ENCODE measurements at places on chromosomes 2 and 18.

DNA sequence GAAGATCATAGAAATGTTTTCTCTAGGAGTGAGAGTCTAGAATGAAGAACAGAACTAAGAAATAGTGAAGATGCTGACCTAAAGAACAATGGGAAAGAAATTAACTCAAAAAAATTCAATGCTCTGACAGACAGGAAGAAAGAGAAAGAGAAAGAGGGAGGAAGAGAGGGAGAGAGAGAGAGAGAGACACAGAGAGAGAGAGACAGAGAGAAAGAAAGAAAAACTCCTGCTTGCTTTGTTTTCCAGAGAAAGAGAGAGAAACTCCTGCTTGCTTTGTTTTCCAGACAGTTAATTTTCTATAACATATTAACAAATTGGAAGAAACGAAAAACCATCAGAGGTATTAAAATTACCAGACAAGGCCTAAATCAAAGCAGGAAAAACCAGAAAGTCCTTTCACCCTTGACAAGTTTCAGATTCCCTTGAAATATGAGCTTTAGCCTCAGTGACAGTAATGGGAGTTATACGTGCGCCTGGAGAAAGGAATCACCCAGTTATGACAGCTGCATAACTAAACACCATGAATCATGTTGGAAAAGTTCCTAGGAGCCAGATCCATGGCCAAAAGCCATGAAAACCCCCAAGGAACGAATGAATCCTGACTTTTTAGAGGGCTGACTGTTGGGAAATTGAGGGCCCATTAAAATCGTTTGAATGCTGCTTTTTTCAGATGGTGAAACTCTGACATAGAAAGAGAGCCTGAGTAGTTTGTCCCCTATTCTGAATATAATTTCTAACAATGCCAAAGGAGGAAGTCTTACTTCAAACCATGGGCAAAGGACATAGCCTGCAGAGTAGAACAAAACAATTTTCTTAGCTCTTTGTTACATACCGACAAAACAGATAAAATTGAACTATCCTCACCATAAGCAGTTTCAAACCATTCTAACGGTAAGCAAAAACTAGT is 228.6 kb upstream of the CHST9 start:
- no peaks in the 10 kb centered on the region for H3K4me1 ChIP-seq
- no peaks in the 10 kb centered on the region for H3K27me3 ChIP-seq
- H3K27ac ChIP-seq = no peak overlapping the region
- no peak overlapping the region for H3K4me3 ChIP-seq
- no peak for DNase-seq

DNA sequence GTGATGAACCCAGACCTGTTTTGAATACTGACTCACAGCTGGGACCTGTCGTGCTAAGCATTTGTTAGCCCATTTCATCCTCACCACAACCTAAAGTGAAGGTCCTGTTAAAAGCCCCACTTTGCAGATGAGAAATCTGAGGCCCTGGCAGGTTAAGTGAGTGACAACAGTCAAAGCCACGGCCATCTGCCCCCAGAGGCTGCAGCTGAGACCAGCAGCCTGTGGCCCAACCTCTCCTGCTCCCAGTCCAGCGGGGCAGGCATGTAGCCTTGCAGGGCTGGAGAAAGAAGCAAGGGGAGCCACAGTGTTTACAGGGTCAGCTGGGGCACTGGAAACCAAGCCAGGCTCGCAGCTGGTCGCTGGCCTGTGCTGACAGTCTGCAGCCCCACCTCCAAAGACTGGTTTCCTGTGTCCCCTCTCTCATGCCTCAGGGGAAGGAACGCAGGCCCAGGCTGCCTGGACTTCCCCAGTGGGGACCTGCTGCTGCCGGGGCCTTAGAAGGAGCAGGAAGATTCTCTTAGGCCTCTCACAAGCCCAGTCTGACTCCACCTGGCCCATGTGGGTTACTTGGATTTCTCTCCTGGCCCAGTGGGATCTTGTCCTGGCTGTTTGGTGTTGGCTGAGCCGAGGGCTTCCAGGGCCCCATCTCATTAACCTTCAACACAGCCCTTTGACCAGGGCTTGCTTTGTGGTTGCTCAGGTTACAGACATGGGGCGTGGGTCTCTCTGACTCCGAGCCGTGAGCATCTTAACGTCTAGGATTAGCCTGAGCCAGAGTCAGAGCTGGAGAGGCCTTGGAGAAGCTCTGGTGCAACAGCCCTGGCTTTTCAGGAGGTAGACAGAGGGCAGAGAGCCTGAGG is 1.7 kb downstream of the INPP5D start:
- peaks cover 39% of the 10 kb centered on the region for H3K36me3 ChIP-seq
- peak; percentile 23 for DNase-seq
- H3K27ac ChIP-seq = peak overlapping the region; percentile 88

GRCh38 chr2:37919631-37920032 is 5.5 kb upstream of the RMDN2 start:
- no peak overlapping the region for H3K27ac ChIP-seq
- no peak overlapping the region for H3K4me3 ChIP-seq
- H3K4me1 ChIP-seq = peaks cover 3% of the 10 kb centered on the region
- H3K27me3 ChIP-seq = peaks cover 51% of the 10 kb centered on the region

DNA sequence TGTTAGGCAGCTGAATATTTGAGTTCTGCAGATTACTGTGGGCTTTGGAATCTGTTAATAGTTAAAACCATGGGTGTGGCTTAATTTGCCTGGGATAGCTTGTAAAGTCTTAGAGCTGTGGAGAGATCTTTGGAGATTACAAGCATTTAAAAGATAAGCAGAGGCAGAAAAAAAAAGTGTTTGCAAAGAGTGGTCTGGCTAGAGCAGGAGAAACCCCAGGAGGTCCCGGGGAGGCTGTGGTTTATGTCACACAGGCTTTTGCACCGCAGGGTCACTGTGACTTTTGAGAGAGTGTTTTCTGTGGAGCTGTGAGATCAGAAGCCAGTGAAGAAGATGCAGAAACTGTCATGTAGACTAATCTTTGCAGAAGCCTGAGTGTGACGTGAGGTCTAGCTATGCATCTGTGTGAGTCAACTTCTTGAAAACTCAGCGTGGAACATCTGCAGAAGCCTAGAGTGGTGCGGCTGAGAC is 49.0 kb downstream of the SETBP1 start:
- DNase-seq = peak; percentile 67
- H3K27me3 ChIP-seq = no peaks in the 10 kb centered on the region
- H3K27ac ChIP-seq = peak overlapping the region; percentile 70
- peaks cover 99% of the 10 kb centered on the region for H3K4me1 ChIP-seq

GRCh38 chr2:224442071-224442967 is 40.4 kb upstream of the FAM124B start:
- H3K27me3 ChIP-seq = peaks cover 46% of the 10 kb centered on the region
- H3K36me3 ChIP-seq = no peaks in the 10 kb centered on the region
- no peak for DNase-seq
- peak overlapping the region; percentile 78 for H3K4me3 ChIP-seq

DNA sequence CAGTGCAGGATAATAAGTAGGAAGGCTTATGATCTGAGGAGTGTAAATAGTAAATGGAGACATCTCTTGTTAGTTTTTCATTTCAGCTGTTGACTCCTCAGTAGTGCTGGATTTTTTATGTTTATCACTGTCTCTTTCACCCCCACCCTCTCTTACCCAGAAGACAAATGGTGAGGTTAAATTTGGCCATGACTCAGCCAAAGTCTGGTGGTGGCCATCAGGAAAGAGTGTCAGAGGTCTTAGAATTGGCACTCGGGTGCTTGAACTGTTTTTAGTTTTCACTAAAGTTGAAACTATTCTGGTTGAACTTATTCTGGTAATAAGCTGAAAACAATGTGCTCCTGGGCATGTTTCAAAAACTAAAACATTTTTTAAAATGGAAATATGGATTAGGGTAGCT is 123.3 kb downstream of the FHOD3 start:
- no peak for DNase-seq
- H3K27me3 ChIP-seq = no peaks in the 10 kb centered on the region
- H3K4me3 ChIP-seq = no peak overlapping the region
- no peaks in the 10 kb centered on the region for H3K36me3 ChIP-seq

DNA sequence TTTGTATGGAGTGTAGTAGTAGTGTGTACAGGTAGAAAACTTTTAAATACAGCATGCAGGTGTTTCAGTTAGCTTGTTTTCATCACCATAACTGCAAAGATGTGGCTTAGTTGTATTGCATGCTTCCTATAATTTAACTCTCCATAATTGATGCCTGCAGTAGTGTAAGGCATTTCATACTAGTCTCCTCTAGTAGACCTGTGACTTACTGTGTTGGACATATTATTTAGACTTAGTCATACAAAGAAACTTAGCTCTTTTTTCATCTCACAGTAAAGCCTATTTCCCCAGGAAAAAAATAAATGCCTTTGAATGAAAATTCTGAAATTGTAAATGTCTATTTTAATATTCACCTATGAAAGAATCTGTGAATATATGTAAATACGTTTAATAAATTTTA is 52.8 kb upstream of the TWSG1 start:
- no peaks in the 10 kb centered on the region for H3K27me3 ChIP-seq
- no peaks in the 10 kb centered on the region for H3K4me1 ChIP-seq
- no peak overlapping the region for H3K27ac ChIP-seq
- peaks cover 34% of the 10 kb centered on the region for H3K36me3 ChIP-seq

DNA sequence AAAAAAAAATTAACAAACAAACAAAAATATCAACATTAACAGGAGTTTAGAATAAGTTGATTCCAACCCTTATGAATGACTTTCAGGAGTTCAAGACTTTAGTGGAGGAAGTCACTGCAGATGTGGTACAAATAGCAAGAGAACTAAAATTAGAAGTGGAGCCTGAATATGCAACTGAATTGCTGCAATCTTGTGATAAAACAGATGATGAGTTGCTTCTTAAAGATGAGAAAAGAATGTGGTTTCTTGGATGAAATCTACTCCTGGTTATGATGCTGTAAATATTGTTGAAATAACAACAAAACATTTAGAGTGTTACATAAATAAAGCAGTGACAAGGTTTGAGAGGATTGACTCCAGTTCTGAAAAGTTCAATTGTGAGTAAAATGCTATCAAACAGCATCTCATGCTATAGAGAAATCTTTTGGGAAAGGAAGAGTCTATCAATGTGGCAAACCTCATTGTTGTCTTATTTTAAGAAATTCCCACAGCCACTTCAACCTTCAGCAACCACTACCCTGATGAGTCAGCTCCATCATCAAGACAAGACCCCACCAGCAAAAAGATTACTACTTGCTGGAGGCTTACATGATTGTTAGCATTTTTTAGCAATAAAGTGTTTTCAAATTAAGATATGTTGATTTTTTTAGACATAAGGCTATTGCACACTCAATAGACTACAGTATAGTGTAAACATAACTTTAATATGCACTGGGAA is 42.7 kb upstream of the TAF4B start:
- H3K4me3 ChIP-seq = no peak overlapping the region
- H3K36me3 ChIP-seq = no peaks in the 10 kb centered on the region
- H3K27me3 ChIP-seq = no peaks in the 10 kb centered on the region
- DNase-seq = no peak
- no peak overlapping the region for H3K27ac ChIP-seq
- H3K4me1 ChIP-seq = peaks cover 6% of the 10 kb centered on the region

- H3K4me3 ChIP-seq = no peak overlapping the region
- H3K27ac ChIP-seq = no peak overlapping the region
- DNase-seq = no peak
- no peaks in the 10 kb centered on the region for H3K36me3 ChIP-seq
- no peaks in the 10 kb centered on the region for H3K4me1 ChIP-seq
- no peaks in the 10 kb centered on the region for H3K27me3 ChIP-seq
These were observed 483.6 kb downstream of the EPHA4 start for GRCh38 chr2:221088506-221088905.

- H3K27me3 ChIP-seq = peaks cover 34% of the 10 kb centered on the region
- DNase-seq = peak; percentile 59
- H3K36me3 ChIP-seq = no peaks in the 10 kb centered on the region
- H3K27ac ChIP-seq = peak overlapping the region; percentile 98
These were observed 127.9 kb upstream of the LGALSL start for GRCh38 chr2:64325852-64326577.

DNA sequence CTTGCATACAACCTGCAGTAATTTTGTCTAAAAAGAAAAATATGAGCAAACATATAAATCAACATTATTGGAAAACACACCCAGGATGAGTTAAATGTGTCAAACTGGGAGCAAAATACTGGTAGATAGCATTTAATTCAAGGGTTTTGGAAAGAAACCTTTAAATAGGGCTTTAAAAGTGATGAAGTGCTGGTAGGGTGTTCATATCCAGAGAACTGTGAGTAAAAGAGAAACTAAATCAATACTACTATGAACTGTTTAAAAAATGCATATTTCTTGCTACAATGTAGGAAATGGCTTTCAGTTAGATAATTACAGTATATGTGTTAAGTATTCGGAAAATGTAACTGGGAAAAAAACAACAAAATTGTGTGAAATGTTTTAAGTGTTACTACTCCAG is 117.8 kb downstream of the ATAD2B start:
- no peak overlapping the region for H3K4me3 ChIP-seq
- DNase-seq = no peak
- H3K36me3 ChIP-seq = peaks cover 34% of the 10 kb centered on the region
- peaks cover 21% of the 10 kb centered on the region for H3K4me1 ChIP-seq

- no peaks in the 10 kb centered on the region for H3K36me3 ChIP-seq
- no peaks in the 10 kb centered on the region for H3K27me3 ChIP-seq
- no peak for DNase-seq
- no peak overlapping the region for H3K27ac ChIP-seq
- no peak overlapping the region for H3K4me3 ChIP-seq
- peaks cover 9% of the 10 kb centered on the region for H3K4me1 ChIP-seq
These were observed 59.2 kb downstream of the CCDC141 start for GRCh38 chr2:178990533-178991241.

DNA sequence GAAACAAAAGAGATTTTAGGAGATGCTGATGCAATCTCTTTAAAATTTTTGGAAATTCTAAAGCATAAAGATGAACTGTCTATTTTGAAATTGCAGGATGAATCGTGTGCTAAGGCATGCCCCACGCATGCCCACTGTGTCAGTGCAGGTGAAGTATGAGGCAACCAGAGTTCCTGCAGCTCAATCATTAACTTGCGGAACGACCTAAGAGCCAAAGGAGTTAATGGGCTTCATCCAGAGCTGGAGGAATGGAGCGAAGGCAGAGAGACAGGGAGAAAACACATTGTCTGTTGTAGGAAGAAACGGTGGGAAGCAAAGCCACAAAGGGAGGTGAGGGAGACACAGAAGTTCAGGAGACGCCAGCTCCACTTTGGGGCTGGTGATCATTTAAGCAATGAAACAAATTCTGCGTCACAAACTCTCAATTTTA is 265.2 kb downstream of the CCDC85A start:
- no peak for DNase-seq
- H3K36me3 ChIP-seq = no peaks in the 10 kb centered on the region
- H3K4me3 ChIP-seq = no peak overlapping the region
- no peaks in the 10 kb centered on the region for H3K4me1 ChIP-seq
- no peaks in the 10 kb centered on the region for H3K27me3 ChIP-seq
- H3K27ac ChIP-seq = no peak overlapping the region

- no peak for DNase-seq
- peaks cover 64% of the 10 kb centered on the region for H3K4me1 ChIP-seq
- peak overlapping the region; percentile 77 for H3K27ac ChIP-seq
- peaks cover 8% of the 10 kb centered on the region for H3K36me3 ChIP-seq
- H3K4me3 ChIP-seq = peak overlapping the region; percentile 24
These were observed 61.6 kb downstream of the ICOS start for GRCh38 chr2:203997980-203998809.
